ENCODE measurements at places on chromosomes 1 and 21. TPM values are rescaled to one million over a fixed set of nuclear protein-coding genes. Genes with fewer than 3 reads are reported as not detected.

- peak; percentile 51 for DNase-seq
These were observed 719.8 kb upstream of the ADGRL4 start for GRCh38 chr1:79726321-79726720.

GRCh38 chr1:111517469-111518225 lies 14.2 kb upstream of the ADORA3 start:
- no peak for DNase-seq

GRCh38 chr1:157597959-157598667 lies at the start of gene FCRL4:
Gene FCRL4, minus strand, starts transcription at chr1:157598085. Its CDS starts 141 bp downstream, at chr1:157597944.
- DNase-seq = no peak

- DNase-seq = peak; percentile 48
These were observed 24.7 kb upstream of the HMGN1 start for GRCh38 chr21:39373634-39374033.

DNA sequence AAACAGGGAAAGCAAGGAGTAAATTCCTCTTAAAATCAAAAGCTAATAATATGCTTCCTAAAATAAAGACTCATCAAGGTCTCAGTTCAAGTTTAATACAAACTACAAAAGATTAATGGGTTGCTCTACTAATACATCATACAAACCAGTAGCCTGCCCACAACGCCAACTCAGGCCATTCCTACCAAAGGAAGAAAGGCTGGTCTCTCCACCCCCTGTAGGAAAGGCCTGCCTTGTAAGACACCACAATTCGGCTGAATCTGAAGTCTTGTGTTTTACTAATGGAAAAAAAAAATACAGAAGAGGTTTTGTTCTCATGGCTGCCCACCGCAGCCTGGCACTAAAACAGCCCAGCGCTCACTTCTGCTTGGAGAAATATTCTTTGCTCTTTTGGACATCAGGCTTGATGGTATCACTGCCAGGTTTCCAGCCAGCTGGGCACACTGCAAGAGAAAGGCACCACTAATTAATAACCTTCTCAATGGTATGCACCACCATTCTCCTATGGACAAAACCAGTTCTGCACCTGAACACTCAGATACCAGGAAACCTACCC lies 10.6 kb downstream of the PRDX1 start:
- no peak for DNase-seq

DNA sequence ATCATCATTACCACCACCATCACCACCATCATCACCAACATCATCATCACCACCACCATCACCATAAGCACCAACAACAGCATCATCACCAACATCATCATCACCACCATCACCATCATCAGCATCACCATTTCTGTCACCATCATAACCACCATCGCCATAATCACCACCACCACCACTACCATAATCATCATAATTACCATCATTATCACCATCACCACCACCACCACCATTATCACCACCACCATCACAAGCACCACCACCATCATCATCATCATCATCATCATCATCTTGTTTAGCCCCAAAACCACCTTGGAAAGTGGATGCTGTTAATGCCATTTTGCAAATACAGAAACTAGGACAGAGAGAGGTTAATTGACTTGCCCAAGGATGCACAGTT lies 22.5 kb downstream of the CAMK2N1 start:
- no peak for DNase-seq

Gene C1orf94
- total RNA-seq = not detected
